NCI-H1048 (cell line): ENCODE measurements at places on chromosomes 6 and 20.

DNA sequence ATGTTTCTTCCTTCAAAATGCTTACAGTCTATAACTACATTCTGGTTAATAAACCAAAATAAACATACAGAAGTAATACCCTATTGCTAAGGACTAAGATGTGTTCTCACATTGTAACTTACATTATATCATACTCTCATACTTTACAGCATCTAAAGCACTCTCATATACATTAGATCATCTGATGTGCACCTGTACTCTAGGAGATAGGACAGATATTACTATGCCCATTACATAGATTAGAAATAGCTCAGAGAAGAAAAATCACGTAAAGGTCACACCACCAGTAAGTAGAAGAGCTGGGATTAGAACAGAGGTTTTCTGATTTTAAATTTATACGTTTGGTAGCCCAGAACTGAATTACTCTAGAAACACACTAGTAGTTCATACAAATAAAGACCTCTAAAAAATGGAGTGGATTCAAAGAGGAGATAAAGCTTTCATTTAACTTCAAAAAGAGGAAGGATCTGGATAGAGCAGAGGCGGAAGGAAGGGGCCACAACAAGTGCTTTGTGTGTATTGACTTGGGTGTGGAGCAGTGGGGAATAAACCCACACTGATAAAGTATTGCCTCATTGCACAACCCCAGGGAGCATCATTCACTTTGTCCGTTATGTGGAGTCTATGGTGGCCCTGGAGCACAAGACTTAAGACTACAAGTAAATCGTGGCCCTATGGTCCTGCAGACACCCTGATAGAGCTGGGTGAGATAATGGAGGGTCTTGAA lies 30.9 kb downstream of the SLC2A12 start:
- no peak for DNase-seq

GRCh38 chr6:122035173-122035572 lies 364.3 kb upstream of the HSF2 start:
- DNase-seq: no peak

- no peak for DNase-seq
Measured at GRCh38 chr6:163999475-164000125, 585.1 kb downstream of the QKI start.

GRCh38 chr6:159761129-159761872 lies 544 bp upstream of the ACAT2 start:
- no peak for DNase-seq

GRCh38 chr20:51019656-51020592 lies 3.0 kb downstream of the KCNG1 start:
- DNase-seq: no peak

DNA sequence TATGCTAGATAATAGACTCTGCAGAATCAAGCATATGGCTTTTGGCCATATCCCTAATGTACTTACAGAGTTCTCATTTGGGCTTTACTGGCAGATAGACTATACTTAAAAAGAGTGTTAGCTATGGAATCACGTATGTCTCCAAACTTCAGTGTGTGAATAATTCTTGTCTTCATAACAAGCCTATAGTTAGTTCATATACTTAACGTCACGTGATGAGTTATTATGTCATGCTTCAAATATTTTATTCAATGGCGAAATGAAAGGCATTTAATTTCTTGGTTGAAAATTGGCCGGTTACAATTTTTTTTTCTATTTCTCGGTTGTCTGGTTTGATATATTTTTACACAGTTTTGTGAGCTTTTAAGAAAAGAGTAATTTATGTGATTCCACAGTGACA lies 62.7 kb downstream of the MEI4 start:
- no peak for DNase-seq

- DNase-seq: no peak
Measured at GRCh38 chr20:23387118-23387443, 25.1 kb downstream of the GZF1 start.

DNA sequence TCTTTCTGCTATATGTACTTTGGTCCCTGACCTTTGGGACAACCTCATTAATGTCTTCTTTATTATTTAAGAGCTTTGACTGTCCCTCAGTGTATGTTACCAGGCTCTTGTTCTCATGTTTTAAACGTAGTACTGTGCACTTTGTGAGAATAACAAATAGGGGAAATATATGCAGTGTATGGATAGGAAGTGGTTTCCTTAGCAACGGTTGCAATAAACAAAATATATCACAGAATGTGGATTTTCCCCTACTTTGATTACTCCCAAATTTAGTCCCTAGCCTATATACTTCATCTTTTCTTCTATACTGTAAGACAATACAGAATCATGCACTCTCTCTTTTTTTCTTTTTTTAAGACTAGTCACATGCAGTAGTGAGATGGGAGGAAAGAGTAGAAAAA lies 123.8 kb upstream of the AKIRIN2 start:
- no peak for DNase-seq

DNA sequence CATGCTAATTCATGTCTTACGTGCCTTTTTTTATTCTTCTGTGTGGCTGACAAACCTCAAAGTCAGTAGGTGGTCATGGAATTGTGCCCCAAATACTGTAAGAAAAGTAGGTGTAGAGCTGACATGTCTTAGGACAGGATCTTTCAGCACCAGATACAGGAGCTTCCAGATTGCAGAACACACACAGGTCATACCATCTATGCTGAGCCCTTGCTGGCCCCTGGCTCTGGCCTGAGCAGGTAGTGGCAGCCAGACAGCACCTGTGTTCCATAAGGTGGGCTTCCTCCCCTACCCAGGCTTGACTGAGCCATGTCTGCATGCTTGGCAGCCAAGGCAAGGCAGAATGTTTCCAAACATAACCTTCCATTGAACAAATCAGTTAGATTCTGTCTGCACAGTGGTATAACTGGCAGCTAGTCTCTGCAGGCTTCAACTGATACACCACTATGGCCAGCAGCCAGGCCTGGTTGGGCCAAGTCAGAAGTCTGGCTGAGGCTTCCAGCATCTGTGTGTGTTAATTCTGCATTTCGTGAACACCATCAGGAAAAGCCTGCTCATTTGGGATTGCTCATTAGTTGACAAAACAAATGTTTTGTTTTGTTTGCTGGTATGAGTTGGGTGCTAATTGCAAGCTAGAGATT lies 366.5 kb downstream of the FOXA2 start:
- no peak for DNase-seq

GRCh38 chr6:4472969-4473642 lies 303.1 kb upstream of the CDYL start:
- no peak for DNase-seq

DNA sequence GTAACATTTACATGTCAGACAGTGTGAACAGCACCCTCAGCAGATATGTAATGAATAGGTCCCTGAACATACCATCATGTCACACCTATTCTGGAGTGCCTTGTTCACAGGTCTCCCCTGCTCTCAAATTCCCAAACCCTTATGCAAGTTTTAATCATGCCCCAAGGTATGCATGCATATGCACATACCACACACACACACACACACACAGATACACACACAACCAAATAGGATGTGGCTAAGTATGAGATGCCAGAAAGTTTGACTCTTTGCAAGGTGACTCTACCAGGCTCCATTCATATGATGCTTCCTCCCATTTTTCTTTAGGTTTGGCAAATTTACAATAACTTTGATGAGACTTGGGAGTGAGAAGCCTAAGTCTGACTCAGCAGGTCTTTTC lies 243.8 kb upstream of the IRAK1BP1 start:
- DNase-seq: no peak

DNA sequence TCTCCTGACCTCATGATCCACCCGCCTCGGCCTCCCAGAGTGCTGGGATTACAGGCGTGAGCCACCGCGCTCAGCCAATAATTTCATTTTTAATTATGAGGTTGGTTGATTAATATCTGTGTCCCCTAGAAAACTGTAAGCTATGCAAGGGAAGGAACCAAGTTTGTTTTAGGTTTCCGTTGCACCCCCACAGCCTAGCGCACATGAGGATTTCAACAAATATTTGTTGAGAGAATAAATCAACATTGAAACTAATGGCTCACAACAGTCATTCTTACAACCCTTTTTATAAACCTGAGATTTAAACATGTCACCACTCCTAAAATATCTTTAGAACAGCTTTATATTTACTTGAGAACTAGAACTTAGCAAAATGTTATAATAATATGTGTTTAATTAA lies 114.0 kb upstream of the CARMIL1 start:
- DNase-seq: no peak

DNA sequence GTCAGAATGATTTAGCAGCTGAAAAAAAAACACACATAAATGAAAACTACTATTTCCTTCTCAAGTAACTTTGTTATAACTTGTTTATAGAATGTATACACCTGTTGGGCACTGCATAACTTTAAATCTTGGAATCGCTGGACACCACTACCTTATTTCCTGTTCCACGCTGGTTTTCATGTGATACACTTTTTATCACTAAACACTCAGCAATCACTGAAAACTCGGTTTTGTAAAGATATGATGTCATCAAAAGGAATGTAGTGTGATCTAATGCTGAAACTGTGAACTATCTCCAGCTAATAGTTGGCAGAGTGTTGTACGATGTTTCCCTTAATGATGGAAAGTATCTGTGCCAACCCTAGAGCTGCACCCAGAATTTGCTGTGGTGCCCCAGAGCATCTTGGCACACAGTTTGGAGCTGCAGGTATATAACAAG lies 127.9 kb downstream of the BACH2 start:
- no peak for DNase-seq

DNA sequence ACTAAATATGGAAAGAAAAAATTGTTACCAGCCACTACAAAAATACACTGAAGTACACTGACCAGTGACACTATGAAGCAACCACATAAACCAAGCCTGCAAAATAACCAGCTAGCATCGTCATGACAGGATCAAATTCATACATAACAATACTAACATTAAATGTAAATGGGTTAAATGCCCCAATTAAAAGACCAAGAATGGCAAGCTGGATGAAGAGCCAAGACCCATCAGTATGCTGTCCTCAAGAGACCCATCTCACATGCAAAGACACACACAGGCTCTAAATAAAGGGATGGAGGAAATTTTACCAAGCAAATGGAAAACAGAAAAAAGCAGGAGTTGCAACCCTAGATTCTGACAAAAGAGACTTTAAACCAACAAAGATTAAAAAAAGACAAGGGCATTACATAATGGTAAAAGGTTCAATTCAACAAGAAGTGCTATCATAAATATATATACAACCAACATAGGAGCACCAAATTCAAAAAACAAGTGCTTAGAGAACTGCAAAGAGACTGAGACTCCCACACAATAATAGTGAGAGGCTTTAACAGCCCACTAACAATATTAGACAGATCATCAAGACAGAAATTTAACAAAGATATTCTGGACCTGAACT lies 104.8 kb downstream of the HACE1 start:
- DNase-seq: no peak

DNA sequence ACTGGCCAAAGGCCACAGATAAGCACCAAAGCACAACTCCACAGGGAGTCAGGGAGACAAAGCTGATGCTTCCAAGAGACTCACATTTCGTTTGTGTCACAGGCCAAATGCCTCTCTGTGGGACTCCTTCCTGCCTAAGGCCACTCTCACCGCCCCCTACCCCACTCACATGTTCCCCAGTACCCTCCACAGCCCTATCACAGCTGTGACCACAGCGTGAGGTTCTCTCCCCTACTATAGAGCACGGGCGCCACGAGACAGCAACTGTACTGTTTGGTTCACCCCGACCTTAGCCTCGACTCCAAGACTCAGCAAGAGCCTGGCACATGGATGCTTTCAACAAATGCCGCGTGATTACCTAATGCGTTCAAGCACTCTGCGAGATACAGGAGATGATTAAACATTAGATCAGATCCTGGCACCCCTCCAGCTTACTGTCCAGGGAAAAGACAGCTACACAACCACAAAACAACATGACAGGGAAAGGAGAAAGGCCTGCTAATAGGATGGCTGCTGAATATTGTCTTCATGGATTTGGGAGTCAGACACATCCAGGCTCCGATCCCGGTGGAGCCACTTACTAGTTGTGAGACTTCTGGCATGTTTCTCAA lies 105.5 kb downstream of the AGPAT4 start:
- DNase-seq: no peak

DNA sequence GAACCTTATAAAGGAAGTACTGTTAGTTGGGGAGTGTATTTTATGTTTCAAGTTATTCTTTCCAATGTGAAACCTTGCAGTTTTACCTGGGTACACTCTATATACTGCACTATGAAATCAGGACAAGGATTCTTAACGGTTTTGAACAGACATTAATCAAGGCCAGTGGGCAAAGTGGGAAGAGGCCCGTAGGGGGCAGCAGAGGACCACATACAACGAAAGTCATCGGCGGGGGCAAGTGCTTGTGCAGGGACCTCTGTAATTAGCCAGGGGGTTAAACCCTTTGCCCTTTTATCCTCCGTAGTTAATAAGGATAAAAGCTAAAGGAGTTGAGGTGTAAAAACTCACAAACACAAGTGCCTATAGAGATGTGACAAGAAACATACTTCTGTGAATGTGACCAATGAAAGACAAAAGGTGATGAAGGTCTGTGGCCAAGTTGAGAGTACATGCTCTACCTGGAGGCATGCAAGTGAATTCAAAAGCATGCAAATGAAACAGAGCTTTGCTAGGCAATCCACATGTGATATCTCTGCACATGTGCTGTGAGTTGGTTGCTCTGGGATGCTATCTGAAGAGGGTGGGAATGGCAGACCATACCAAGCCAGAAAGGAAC lies 392.7 kb upstream of the MAN1A1 start:
- DNase-seq: no peak

- DNase-seq: no peak
Measured at GRCh38 chr6:158816803-158817727, 2.1 kb downstream of the EZR start.

- no peak for DNase-seq
Measured at GRCh38 chr20:42494290-42494689, 695.4 kb downstream of the PTPRT start.

GRCh38 chr6:138897031-138897430 lies 91.0 kb downstream of the REPS1 start:
- no peak for DNase-seq

DNA sequence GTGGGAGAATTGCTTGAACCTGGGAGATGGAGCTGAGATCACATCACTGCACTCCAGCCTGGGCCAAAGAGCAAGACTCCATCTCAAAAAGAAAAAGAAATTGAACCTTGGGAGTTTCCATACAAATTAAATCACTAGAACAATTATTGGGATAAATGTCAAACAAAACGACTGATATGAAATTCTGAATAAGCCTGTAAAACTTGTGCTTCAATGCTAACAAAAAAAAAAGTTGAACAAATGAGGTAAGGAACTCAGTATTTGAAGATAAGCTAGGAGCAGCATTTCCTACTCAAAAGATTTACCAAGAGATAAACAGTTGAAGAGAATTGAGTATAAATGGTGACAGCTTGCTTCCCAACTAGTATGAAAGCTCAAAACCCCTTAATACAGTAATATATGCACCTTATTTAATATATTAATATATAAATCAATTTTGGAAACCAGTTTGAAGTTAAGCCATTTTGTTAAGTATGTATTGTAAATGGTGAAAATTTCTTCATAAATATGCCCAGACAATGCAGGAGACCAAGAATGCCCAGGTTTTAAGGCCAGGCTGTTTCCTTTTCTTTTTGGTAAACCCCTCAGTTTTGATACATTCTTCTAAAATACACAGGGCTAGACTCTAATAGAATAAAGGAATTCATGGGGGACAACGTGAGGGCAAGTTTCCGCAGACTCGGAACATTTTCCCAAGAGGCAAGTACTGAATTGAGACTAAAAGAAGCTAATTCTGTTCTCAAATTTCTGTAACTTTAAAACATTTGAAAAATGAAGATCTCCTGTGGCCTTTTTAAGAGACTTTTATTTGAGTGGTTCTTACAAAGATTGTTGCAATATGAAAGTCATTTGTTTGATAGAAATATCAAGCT lies 3.9 kb downstream of the ROMO1 start:
- no peak for DNase-seq
